ENCODE measurements at places on chromosomes 2 and 18. TPM values are rescaled to one million over a fixed set of nuclear protein-coding genes. Genes with fewer than 3 reads are reported as not detected.

The PRKRA gene
- 91.7 TPM for polyA plus RNA-seq

The CENPA gene
- 20.7 TPM for polyA plus RNA-seq

The CNRIP1 gene
- 21.5 TPM for polyA plus RNA-seq

The GALM gene
- polyA plus RNA-seq, result 56.4 TPM

The ZBTB7C gene
- 12.8 TPM for polyA plus RNA-seq

The CPLX4 gene
- 0.13 TPM for polyA plus RNA-seq

The CYP27A1 gene
- 49.7 TPM for polyA plus RNA-seq

The AQP12A gene
- polyA plus RNA-seq, result not detected

The NCKAP1 gene
- polyA plus RNA-seq, result 145 TPM
